ENCODE measurements at places on chromosomes 7 and 10. TPM values are rescaled to one million over a fixed set of nuclear protein-coding genes. Genes with fewer than 3 reads are reported as not detected.
A peak's percentile ranks its signal among the peaks of the same experiment; 100 is the strongest.

GRCh38 chr7:107982918-107983389, 20.0 kb downstream of the LAMB1 start:
- no peak overlapping the region for H3K27ac ChIP-seq
- H3K4me3 ChIP-seq = no peak overlapping the region
- peaks cover 25% of the 10 kb centered on the region for H3K36me3 ChIP-seq
- no peaks in the 10 kb centered on the region for H3K27me3 ChIP-seq

- DNase-seq = no peak
- no peaks in the 10 kb centered on the region for H3K4me1 ChIP-seq
- H3K4me3 ChIP-seq = no peak overlapping the region
- H3K36me3 ChIP-seq = peaks cover 6% of the 10 kb centered on the region
- no peak overlapping the region for H3K27ac ChIP-seq
Measured at GRCh38 chr10:43479275-43479674, 42.4 kb downstream of the ZNF487 start.

The TPK1 gene
- total RNA-seq = 9.0 TPM

GRCh38 chr7:78939669-78940068, 513.8 kb downstream of the MAGI2 start:
- no peak overlapping the region for H3K27ac ChIP-seq
- H3K4me3 ChIP-seq = no peak overlapping the region
- H3K27me3 ChIP-seq = no peaks in the 10 kb centered on the region
- no peaks in the 10 kb centered on the region for H3K36me3 ChIP-seq

DNA sequence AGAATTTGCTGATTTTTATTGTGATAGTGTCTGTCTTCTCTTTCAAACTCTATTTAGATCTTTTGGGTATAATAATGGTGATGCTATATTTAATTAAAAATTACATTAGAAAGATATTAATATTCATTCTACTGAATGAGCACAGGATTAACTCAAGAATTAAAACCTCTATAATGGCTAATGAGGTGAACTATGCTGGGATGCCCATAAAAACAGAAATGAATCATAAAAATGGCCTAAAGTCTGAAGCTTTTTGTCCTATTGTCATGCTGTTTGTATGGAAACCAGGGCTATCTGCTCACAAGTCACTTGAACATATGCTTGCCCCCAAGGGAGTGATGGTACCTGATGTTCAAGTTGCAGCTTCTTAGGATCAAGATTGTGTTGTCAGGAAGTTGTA, 76.2 kb upstream of the ICA1 start:
- no peak overlapping the region for H3K27ac ChIP-seq
- DNase-seq = no peak
- H3K27me3 ChIP-seq = no peaks in the 10 kb centered on the region
- no peak overlapping the region for H3K4me3 ChIP-seq
- no peaks in the 10 kb centered on the region for H3K36me3 ChIP-seq

- H3K27me3 ChIP-seq = no peaks in the 10 kb centered on the region
- DNase-seq = no peak
- no peaks in the 10 kb centered on the region for H3K36me3 ChIP-seq
- no peak overlapping the region for H3K27ac ChIP-seq
- no peaks in the 10 kb centered on the region for H3K4me1 ChIP-seq
- H3K4me3 ChIP-seq = no peak overlapping the region
Measured at GRCh38 chr10:120138689-120139088, 246.2 kb downstream of the SEC23IP start.

The VGF gene
- total RNA-seq = 0.15 TPM

The HOXA1 gene
- total RNA-seq = 0.77 TPM

The FGL2 gene
- total RNA-seq = 33.0 TPM

DNA sequence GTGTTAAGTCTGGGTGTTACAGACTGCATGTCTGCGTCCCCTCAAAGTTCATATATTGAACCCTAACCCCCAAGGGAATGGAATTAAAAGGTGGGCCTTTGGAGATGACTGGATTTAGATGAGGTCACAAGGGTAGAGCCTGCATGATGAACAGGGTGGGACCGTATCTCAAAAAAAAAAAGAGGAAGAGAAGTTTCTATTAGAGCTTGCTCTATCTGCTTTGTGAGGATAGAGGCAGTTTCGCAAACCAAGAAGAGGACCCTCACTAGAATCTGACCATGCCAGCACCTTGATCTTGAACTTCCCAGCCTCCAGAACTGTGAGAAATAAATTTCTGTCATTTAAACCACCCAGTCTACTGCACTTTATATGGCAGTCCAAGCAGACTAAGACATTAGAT, 1.4 kb downstream of the KIN start:
- H3K4me3 ChIP-seq = peak overlapping the region; percentile 97
- H3K27me3 ChIP-seq = no peaks in the 10 kb centered on the region
- H3K4me1 ChIP-seq = peaks cover 37% of the 10 kb centered on the region
- peaks cover 5% of the 10 kb centered on the region for H3K36me3 ChIP-seq
- no peak for DNase-seq

- DNase-seq = no peak
- H3K27ac ChIP-seq = no peak overlapping the region
- H3K4me3 ChIP-seq = no peak overlapping the region
- H3K27me3 ChIP-seq = no peaks in the 10 kb centered on the region
Measured at GRCh38 chr7:149278396-149278795, 16.4 kb downstream of the ZNF783 start.

The MRPS24 gene
- total RNA-seq = 58.2 TPM

- H3K27ac ChIP-seq = no peak overlapping the region
- no peaks in the 10 kb centered on the region for H3K4me1 ChIP-seq
- no peaks in the 10 kb centered on the region for H3K36me3 ChIP-seq
- H3K27me3 ChIP-seq = no peaks in the 10 kb centered on the region
- no peak overlapping the region for H3K4me3 ChIP-seq
Measured at GRCh38 chr7:105377903-105378302, 10.8 kb downstream of the SRPK2 start.

DNA sequence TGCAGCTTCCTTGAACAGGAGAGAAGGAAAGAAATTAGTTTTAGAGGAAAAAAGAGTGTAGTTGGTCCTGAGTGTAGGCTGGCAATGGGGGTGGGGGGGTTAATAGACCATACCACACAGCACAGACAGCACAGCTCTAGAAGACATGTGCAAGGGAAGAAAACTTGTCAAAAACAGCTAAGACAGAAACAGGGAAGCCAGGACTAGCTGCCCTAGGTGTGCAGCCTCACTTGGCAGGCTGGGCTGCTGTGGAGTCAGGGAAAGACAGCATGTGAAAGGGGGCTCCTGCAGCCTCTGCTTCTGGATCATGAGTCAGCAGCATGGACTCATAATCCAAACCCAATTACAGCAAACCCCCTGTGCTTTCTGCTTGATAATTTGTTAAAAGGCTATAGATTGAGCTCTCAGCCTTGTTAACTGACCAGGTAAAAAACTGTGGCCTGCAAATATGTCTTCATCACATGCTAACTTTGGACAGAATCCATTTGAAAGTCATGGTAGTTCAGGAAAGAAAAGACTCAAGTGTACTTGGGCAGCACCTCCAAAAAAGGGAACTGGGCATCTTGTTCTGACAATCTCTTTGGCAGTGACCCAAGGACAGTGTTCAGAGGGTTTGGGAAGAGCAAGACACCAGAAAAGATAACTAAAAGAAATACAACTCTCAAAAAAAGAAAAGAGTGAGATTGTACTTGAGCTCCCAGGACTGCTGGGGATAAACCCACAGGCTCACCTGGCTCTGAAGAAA, 142.2 kb upstream of the VWC2 start:
- no peak for DNase-seq
- no peak overlapping the region for H3K4me3 ChIP-seq
- H3K27me3 ChIP-seq = no peaks in the 10 kb centered on the region
- no peaks in the 10 kb centered on the region for H3K36me3 ChIP-seq
- H3K4me1 ChIP-seq = no peaks in the 10 kb centered on the region
- no peak overlapping the region for H3K27ac ChIP-seq

DNA sequence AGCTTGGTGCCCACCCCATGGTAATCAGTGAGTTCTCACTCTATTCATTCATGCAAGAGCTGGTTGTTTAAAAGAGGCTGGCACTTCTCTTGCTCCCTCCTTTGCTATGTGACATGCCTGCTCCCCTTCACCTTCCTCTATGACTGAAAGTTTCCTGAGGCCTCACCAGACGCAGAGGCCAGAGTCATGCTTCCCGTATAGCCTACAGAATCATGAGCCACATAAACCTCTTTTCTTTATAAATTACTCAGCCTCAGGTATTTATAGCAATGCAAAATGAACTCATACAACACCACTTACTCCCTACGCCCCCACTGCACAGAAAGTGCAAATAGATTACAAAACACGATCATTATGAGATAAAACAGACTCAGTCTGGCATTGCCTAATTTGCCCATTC, 39.0 kb downstream of the SEC61G start:
- H3K27ac ChIP-seq = no peak overlapping the region
- no peak for DNase-seq
- no peaks in the 10 kb centered on the region for H3K4me1 ChIP-seq
- no peaks in the 10 kb centered on the region for H3K36me3 ChIP-seq
- H3K4me3 ChIP-seq = no peak overlapping the region

Measured in lower lobe of right lung (tissue), 2 donors.